Amygdala (tissue), 56 donors: ENCODE measurements at places on chromosomes 6 and 20.

DNA sequence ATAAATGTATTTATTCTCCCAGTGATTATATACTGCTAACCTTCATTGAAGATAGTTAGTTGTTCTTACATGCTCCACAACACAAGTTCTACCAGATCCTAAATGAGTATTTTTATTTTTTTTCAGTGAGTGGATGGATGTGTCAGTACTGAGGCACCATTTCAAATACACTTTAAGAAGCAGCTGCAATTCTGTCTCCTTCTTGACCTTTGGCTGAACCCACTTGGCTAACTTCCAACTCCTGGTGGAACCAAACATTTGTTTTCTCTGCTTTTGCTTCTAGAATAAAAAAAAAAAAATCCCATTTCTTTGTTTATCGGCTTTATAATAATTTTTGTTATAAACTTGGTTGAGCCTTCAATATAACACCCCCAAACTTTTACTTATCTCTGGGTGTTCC, 458.3 kb upstream of the MAP3K7 start:
- DNase-seq: no peak

- DNase-seq: no peak
These were observed 133.7 kb upstream of the RIN2 start for GRCh38 chr20:19624221-19624965.

DNA sequence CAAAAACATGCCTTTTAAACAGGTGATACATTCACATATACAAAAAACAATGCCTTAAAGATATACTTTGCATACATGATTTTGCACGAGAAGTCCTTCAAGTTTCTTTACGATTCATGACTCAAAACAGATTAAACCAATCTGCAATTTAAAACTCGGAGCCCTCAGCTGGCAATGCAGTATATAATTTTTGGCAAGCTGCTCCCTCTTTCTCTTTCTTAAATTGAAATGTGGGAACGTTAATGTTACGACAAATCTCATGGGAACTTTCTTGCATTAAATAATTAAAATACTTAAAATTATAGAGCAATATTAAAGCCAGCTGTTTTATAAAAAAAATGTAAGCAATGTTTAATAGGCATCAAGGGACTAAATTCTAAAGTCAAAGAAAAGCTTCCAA, 334.6 kb downstream of the ESR1 start:
- no peak for DNase-seq

GRCh38 chr6:27370391-27370790, 18.2 kb upstream of the ZNF391 start:
- no peak for DNase-seq

GRCh38 chr6:147530132-147531060, 21.9 kb downstream of the SAMD5 start:
- DNase-seq: no peak

GRCh38 chr6:144349690-144350527, 64.8 kb downstream of the UTRN start:
- DNase-seq: no peak

- DNase-seq: no peak
These were observed 554.9 kb downstream of the CDH26 start for GRCh38 chr20:60513141-60513540.

- DNase-seq: no peak
These were observed 194.0 kb upstream of the EYA4 start for GRCh38 chr6:133047065-133047665.

- DNase-seq: no peak
These were observed 334.9 kb upstream of the JARID2 start for GRCh38 chr6:14910692-14911547.

DNA sequence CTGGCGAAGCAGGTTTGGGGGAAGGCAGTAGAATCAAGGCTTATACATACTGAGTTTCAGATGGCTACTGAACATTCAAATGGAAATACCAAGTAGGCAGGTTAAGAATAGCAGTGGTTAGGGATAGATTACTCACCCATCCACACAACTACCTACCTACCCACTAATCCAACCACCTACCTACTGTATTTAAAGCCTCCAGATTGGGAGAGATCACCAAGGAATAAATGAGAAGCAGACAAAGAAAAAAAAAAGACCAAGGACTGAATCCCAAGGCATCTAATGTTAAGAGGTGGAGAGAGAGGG, 68.3 kb upstream of the SMIM29 start:
- no peak for DNase-seq

DNA sequence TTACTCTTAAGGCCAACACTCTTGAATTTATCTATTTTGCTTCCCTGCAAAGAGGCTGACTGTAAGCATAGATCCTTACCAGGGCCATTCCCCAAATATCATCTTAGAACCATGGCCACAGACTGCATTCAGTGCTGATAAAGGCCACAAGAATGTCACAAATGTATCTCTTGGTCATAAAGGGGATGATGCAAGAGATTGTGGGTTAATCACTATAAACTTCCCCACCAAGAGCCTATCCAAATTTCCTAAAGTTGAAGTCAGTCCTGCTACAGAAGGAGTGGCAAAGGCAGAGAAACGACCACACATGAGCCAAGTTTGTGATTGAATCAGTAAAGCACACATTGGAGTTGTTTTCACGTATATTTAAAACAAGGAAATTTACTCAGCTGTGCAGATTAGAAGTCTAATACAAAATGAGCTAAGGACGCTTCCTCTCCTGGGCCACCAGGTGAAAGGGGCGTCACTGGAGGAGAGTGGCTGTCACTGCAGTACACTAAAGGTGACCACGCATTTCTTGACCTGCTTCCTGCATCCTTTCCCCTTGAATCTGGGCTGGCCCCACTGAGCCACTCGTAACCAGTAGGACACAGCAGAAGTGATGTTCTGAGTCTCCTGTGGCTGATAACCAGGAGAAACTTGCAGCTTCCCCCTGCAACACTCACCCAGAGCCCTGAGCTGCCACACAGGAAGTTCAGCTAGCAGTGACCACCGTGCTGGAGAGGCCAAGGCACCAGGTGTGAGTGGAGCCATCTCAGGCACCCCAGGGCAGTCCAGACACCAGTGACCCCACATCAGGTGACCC, 181.9 kb downstream of the SYNDIG1 start:
- no peak for DNase-seq

- DNase-seq: no peak
These were observed 27.9 kb upstream of the BMP6 start for GRCh38 chr6:7697820-7698623.

DNA sequence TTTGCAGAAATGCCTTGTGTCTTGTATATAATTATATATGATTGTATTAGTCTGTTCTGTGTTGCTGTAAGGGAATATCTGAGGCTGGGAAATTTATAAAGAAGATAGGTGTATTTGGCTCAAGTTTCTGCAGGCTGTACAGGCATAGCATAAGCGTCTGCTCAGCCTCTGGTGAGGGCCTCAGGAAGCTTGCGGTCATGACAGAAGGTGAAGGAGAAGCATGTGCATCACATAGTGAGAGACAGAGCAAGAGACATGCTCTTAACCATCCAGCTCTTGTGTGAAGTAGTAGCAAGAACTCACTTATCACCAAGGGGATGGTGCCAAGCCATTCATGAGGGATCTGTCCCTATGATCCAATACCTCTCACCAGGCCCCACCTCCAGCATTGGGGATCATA, 6.5 kb downstream of the DCBLD1 start:
- DNase-seq: no peak

DNA sequence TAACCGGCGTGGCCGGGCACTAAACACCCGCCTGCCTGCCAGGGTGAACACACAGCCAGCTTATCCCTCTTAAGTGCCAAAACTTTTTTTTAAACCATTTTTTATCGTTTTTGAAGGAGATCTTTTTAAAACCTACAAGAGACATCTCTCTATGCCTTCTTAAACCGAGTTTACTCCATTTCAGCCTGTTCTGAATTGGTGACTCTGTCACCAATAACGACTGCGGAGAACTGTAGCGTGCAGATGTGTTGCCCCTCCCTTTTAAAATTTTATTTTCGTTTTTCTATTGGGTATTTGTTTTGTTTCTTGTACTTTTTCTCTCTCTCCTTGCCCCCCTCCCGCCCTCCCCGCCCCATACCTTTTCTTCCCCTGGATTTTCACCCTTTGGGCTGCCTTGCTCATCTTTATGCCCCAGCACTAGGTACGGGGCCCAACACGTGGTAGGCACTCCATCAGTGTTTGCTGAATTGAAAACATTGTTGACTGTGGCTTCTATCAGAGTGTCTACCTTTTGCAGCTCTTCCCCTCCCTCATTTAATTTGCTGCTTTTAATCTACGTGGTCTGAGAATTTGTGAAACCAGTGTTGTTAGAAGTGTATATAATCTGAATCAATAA, 1.5 kb downstream of the ZCCHC3 start:
- DNase-seq: no peak

DNA sequence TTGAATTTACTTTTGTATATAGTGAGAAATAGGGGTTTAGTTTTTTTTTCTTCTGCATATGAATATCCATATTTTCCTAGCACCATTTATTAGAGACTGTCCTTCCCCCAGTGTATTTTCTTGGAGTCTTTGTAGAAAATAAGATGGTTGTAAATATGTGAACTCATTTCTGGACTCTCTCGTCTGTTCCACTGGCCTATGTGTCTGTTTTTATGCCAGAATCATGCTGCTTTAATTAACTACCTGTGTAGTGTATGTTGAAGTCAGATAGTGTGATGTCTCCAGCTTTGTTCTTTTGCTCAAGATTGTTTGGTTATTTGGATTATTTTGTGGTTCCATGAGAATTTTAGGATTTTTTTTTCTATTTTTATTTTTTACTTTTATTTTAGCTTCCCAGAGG, 176.6 kb upstream of the RAB32 start:
- DNase-seq: no peak
